ENCODE measurements at places on chromosomes 1 and 21. TPM values are rescaled to one million over a fixed set of nuclear protein-coding genes. Genes with fewer than 3 reads are reported as not detected.

- H3K4me3 ChIP-seq: no peak overlapping the region
- no peaks in the 10 kb centered on the region for H3K27me3 ChIP-seq
- H3K36me3 ChIP-seq: peaks cover 29% of the 10 kb centered on the region
- H3K27ac ChIP-seq: no peak overlapping the region
These were observed 40.2 kb downstream of the GPR161 start for GRCh38 chr1:168096296-168097165.

DNA sequence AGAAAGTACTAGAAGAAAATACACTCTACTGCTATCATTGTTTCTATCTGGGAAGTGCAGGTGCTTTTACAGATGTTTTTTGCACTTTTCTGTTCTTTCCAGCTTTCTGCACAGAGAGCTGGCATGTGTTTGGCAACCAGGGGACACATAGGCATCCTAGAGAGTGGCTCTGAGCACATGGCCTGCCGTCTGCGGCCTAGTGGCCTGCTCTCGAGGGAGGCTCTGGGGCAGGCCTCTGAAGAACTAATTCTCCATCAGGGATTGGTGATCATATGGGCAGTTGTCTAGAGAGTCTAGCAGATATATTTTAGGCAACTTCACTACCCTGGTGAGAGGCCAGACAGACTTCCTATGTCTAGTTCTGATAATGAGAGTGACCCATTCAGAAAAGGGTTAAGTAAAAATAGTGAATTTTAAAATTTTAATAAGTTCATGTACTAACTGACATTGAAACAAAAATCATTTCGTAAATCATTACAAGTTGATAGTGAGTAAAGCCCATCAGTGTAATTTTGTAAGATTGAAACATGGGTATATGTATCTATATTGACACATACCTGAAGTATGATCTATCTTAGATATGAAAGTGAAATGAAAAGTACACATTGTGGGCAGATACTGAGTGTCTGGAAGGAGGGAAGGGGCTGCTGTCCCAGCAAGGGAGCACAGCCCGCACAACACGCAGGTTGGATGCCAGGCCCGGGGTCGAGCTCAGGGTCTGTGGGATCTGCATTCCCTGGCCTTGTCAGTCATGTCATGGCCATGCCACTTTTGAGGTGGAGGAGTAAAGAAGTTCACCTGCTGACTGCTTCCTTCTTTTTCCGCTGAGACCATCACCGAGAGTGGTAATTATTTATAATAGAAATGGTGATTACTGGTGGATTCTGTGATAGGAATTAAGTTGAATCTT lies 79.8 kb downstream of the PCBP3 start:
- H3K27ac ChIP-seq: no peak overlapping the region
- DNase-seq: no peak
- no peaks in the 10 kb centered on the region for H3K4me1 ChIP-seq
- no peak overlapping the region for H3K4me3 ChIP-seq
- H3K27me3 ChIP-seq: no peaks in the 10 kb centered on the region
- no peaks in the 10 kb centered on the region for H3K36me3 ChIP-seq

DNA sequence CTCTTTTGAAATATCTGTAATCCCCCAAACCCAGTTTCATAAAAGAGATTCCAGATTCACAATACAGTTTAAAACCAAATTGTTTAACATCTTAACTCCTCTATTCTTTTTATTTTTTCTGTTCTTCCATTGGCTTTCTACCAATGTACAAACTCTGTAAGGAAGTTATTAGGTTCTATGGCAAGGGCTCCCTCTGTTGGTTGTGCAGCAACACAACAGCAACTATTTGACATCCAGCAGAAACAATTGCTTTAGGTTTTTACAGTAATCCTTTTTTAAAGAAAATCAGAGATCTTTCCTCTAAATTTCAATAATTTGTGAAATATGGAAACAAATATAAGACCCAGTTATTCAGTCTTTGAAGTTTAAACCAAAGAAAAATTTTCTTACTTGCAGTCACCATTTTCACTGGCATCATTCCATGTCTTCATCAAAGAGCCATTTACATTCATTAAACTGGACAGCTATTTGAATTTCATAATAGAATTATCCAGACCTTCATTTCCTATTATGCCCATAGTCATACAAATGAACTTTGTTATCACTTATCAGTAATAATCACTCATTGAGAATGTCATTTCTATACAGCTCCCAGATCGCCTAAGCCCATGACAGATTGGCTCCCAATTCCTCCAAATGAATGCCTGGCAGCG lies 46.5 kb upstream of the RNF11 start:
- H3K4me3 ChIP-seq: no peak overlapping the region
- H3K27me3 ChIP-seq: no peaks in the 10 kb centered on the region
- H3K36me3 ChIP-seq: no peaks in the 10 kb centered on the region
- H3K4me1 ChIP-seq: no peaks in the 10 kb centered on the region
- no peak overlapping the region for H3K27ac ChIP-seq

Gene MACO1
- total RNA-seq: 49.2 TPM

Data from ascending aorta (tissue), 2 donors.